ENCODE measurements at places on chromosomes 4 and X.

DNA sequence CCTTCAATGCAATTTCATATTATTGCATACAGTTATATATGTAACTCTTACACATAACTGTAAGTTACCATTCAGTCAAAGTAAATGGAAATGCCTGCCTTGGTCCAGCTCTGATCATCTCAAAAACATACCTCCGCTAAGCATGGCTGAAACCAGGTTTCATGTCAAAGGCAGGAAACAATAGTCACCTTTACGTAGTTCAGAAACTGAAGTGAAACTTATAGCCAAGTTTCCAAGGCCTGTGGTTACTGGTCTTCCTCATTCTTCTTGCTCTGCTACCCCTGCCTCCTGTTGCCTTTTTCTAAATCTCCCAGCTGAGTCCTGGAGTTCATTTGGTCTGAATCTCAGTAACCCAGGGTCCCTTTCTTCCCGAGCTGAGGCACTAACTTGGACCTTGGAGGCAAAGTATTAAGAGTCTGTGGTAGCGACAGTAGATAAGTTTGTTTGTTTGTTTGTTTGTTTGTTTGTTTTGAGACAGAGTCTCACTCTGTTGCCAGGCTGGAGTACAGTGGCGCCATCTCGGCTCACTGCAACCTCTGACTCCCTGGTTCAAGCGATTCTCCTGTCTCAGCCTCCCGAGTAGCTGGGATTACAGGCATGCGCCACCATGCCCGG lies 30.8 kb downstream of the DAPP1 start:
- DNase-seq: no peak

DNA sequence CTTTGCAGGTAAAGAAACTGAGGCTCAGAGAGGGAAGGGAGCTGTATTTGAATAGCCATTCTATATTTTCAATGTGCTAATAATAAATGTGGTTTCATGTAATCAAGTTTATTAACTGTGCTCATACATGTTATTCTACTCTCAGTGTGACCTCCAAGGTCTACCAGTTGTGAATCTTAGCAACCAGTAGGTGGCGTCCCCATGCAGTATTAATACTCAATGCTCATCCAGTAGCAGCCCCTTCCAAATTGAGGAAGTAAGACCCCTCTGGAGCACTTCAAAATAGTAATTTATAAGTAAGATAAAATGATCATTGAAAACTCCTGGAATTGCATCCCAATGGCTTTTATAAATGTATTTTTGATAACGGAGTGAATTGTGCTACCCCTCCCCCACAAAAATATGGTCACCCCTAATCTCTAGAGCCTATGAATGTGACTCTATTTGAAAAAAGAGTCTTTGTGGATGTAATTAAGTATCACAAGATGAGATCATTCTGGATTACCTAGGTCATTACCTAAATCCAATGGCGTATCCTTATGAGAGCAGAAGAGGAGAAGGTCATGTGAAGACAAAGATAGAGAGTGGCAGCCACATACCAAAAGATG lies 20.4 kb upstream of the SEPSECS start:
- peak; percentile 18 for DNase-seq

DNA sequence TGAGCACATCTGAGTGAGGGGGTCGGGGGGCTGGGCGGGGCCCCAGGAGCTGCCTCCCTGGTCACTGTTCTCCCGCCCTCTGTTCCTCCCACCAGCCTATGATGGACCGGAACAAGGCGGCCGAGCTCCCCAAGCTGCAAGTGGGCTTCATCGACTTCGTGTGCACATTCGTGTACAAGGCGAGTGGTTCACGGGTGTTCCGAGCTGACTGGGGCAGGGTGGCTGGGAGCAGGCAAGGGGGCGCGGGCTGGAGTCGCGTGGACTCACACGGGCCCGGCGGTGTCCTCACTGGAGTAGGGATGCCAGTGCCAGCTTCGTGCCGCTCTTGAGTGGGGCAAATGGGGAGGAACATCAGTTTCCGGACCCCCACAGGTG lies 7.7 kb downstream of the ATP5ME start:
- DNase-seq: no peak

GRCh38 chr4:141640696-141641095 lies 4.3 kb downstream of the IL15 start:
- DNase-seq: no peak

GRCh38 chrX:40871385-40872082 lies 136.2 kb upstream of the MED14 start:
- no peak for DNase-seq

DNA sequence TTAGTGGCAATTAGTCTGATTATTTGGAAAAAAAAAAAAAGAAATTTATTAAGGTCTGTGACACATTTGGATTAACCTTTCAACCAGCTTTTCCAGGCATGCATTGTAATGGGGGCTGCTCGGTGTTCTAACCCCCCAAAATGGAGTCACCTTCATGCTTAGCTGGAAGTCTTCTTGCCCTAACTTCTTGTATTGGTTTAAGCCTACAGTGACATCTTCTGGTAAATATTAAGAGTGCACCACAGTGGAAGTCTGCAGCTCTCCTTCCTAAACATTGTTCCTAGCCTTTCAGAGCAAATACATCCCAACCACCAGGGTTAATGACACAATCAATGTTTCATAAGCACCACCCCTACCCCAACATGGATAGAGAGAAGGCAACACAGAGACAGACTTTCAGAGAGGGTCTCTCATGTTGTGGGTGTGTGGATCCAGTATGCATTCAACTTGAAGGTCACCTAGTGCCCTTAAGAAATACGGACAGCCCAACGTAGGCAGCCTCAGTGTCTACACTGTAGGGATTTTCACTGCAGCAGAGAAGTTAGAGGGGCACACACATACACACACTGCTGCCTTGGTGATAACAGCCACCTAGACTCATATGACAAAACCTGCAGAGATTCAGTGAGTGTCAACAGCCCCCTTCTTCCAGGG lies 142.9 kb upstream of the MBNL3 start:
- DNase-seq: no peak

DNA sequence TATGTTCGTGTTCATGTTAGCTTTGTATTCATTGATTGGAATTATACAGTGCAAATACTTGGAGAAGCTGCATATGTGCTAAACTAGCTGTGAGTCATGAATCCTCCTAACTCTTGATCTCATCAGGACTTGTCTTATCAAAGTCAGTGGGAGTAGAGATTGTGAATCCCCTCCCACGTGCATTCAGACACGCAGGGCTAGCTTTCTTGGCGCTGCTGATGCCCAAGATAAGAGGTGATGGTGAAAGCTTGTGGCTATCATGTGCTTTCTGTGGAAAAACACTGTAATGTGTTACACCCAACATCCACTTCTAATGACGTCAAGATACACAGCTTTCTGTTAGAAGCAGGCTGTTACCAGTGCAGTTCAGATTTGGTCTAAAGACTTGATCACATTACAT lies 348.7 kb upstream of the HAND2 start:
- no peak for DNase-seq

GRCh38 chrX:137166591-137166990 lies 132.8 kb upstream of the GPR101 start:
- no peak for DNase-seq

- no peak for DNase-seq
These were observed 1.8 kb downstream of the SLC30A9 start for GRCh38 chr4:41991916-41992767.

DNA sequence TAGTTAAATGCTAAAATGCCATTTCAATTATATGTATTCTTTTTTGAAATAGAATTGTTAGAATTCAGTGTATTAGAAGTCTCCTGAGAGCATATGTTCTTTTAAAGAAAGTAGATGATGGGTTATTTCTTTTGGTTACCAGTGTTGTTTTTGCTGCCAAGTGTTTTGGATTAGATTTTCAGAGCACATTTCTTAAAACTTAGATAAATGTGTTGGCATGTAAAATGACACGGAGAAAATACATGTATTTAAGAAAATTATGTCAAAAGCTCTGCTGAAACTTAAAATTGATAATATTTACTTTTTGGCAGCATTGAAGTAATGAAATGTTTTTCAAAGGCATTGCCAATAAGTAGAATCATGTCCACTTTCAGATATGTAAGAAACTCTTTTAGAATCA lies 379.7 kb downstream of the ADGRL3 start:
- DNase-seq: no peak

GRCh38 chr4:158193171-158193749 lies 17.0 kb upstream of the TMEM144 start:
- no peak for DNase-seq

Measured in NCI-H187 (cell line).